ENCODE measurements at places on chromosomes 1 and 21. TPM values are rescaled to one million over a fixed set of nuclear protein-coding genes. Genes with fewer than 3 reads are reported as not detected.

- DNase-seq: no peak
Observed at GRCh38 chr1:76426606-76427005, 352.1 kb downstream of the ST6GALNAC3 start.

GRCh38 chr1:41623736-41624135 lies 139.3 kb upstream of the EDN2 start:
- DNase-seq: no peak

DNA sequence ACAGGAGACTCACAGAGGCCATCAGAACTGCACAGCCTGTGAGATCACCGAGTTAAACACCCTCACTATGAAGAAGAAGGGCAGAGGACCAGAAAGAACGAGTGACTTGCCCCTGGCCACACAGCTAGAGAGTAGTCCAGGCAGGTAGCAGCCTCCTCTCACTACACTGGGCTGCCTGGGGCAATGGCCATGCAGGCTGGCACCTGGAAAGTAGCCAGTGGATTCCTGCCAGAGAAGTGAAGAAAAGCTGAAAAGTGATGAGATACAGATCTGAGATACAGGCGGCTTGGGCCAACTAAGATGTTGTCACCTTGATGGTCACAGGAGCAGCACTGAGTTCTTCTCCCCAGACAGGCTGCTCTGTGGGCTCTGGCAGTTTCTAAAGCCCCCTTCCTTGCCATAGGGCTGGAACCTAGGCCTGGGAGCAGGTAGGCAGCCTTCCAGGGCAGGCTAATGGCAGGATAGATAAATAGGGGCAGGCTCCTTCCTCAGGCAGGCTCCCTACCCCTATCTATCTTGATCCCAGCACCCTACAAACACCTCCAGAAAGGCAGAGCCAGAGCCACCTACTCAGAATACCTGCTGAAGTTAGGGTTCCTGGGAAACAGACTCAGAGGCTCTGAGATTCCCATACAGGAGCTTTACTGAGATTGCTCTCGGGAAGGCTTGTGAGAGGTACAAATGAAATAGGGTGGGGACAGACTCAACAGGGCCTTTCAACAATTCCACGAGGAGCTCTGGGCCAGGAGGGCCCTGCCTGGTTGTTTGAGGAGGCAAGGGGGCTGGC lies 106.3 kb downstream of the BEND5 start:
- no peak for DNase-seq

- peak; percentile 90 for DNase-seq
Observed at GRCh38 chr1:116508984-116509980, 61.5 kb downstream of the CD58 start.

- DNase-seq: no peak
Observed at GRCh38 chr1:106957795-106958194, 98.7 kb upstream of the PRMT6 start.

GRCh38 chr1:29973406-29973805 lies 737.1 kb downstream of the PTPRU start:
- DNase-seq: no peak

GRCh38 chr1:235979716-235980333 lies 85.1 kb downstream of the NID1 start:
- no peak for DNase-seq

The BRWD1 gene
- total RNA-seq: 27.2 TPM

- no peak for DNase-seq
Observed at GRCh38 chr1:175188936-175189335, 3.6 kb downstream of the KIAA0040 start.

The FCER1G gene
- total RNA-seq: not detected

- DNase-seq: no peak
Observed at GRCh38 chr1:20328201-20328600, 37.5 kb downstream of the VWA5B1 start.

- no peak for DNase-seq
Observed at GRCh38 chr1:226523646-226524406, 24.7 kb upstream of the STUM start.

The MTF1 gene
- 2.1 TPM for total RNA-seq

GRCh38 chr21:15564907-15565306 lies 164.9 kb upstream of the USP25 start:
- DNase-seq: no peak

DNA sequence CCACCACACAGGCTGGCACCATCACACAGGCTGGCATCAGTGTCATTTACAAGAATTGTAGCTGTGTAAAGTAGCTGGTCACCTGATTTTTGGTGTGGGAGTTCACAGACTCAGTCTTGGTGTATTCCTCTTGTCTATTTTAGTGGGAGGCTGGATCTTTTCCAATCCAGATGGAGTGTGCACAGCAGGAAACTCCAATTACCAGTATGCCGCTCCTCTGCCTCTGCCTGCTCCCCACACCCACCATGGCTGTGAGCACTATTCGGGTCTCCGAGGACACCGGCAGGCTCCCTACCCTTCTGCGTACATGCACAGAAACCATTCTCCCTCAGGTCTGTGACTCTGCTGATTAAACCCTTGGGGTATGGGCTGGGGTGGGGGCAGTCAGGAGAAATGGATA lies 24.2 kb downstream of the TBX19 start:
- no peak for DNase-seq

The GBP2 gene
- total RNA-seq: 5.4 TPM

- DNase-seq: no peak
Observed at GRCh38 chr1:181040284-181040865, 6.6 kb downstream of the MR1 start.

GRCh38 chr1:9186082-9186859 lies 48.3 kb upstream of the H6PD start:
- DNase-seq: no peak

DNA sequence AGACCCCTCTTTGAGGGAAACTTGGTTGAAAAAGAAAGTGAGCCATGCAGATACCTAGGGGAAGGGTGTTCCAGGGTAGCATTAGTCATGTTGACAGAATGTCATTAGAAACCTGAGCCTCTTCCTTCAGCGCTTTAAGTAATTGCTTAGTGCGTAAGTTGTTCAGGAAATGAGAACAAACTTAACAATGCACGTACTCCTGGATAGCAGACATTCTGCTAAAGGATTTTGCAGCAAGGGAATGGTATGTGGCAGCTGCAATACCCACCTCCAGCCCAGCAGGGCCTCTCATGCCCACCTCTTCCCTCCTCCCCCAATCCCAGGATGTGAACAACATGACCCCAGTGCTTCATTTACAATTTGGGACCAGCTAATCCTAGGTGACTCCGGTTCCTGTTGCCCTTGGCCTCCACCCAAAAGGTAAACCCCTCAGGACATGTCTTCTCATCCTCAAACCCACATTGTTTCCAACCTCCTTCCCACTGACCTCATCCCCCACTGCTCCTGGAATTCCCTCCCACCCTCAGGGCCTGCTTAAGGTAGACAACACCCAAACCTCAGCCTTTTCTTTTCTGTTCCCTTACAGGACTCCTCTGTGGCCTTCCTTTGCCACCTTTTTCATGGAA lies 98.0 kb upstream of the BCAR3 start:
- peak; percentile 83 for DNase-seq

- DNase-seq: peak; percentile 64
Observed at GRCh38 chr1:212967801-212968200, 17.5 kb downstream of the VASH2 start.

The BECN2 gene
- total RNA-seq: not detected

The OR6K3 gene
- not detected for total RNA-seq

DNA sequence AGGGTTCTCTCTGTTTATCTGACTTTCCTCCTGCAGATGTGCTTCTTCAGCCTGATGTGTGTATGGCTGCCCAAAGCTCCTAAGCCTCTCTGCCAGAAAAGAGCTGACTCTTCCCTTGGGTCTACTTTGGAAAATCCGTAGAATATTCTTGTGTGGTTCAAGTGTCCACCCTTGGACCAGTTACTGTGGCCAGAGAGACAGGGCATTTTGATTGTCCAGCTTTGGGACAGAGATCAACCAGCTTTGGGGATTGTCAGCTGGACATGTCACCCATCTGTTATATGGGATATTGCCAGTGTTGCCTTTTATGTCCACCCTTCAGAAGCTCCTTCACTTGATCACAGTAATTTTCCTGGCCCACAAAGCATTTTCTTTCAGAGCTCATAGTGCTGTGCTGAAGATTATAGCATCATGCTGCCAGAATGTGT lies 126.2 kb upstream of the L1TD1 start:
- no peak for DNase-seq

GRCh38 chr1:119368554-119368953 lies at the start of gene HAO2:
Gene HAO2 (plus strand): TSS chr1:119368785. CDS start chr1:119381086, 12,301 bp downstream.
- DNase-seq: no peak

The DUSP23 gene
- total RNA-seq: 32.6 TPM

The KRTAP7-1 gene
- total RNA-seq: not detected

The DPM3 gene
- total RNA-seq: 50.7 TPM

- peak; percentile 69 for DNase-seq
Observed at GRCh38 chr1:241611063-241611462, 29.1 kb downstream of the CHML start.

DNA sequence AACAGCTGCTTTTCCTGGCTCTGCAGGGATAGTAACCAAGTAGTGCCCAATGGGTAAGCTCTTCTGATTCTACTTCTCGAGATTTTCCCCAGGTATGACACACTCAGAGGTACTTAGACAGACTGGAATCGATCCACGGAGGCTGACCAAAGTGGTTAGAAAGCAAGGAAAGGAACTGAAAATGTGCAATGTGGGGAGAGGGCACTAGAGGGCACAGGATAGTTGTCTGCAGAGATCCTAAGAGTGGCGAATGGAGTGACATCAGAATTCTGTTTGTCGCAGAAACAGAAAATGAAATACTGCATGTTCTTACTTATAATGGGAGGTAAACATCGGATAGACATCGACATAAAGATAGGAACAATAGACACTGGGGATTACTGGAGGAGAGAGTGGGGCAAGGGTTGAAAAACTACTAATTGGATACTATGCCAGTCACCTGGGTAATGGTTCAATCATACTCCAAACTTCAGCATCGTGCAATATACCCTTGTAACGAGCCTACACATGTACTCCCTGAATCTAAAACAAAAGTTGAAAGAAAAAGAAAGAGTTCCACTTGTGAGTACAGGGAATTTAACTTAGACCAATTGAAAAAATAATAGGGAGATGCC lies 23.3 kb downstream of the CYP2J2 start:
- DNase-seq: peak; percentile 29

- DNase-seq: peak; percentile 43
Observed at GRCh38 chr1:93328809-93329760, 16.6 kb upstream of the DR1 start.

- no peak for DNase-seq
Observed at GRCh38 chr21:19029816-19030215, 626.2 kb upstream of the TMPRSS15 start.

DNA sequence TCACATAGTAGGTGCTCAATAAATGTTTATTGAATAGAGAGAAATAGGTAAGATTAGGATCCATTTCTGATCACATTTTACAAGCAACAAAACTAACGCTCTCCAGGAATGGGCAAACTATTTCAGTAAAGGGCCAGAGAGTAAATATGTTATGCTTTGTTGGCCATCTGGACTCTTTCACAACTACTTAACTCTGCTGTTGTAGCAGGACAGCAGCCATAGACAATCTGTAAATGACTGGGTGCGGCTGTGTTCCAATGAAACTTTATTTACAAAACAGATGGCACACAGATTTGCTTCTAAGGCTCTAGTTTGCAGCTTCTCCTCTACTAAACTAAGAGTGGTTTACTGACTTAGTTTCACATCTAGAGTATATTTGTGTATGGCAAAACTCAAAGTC lies 83.0 kb upstream of the BACH1 start:
- peak; percentile 55 for DNase-seq

DNA sequence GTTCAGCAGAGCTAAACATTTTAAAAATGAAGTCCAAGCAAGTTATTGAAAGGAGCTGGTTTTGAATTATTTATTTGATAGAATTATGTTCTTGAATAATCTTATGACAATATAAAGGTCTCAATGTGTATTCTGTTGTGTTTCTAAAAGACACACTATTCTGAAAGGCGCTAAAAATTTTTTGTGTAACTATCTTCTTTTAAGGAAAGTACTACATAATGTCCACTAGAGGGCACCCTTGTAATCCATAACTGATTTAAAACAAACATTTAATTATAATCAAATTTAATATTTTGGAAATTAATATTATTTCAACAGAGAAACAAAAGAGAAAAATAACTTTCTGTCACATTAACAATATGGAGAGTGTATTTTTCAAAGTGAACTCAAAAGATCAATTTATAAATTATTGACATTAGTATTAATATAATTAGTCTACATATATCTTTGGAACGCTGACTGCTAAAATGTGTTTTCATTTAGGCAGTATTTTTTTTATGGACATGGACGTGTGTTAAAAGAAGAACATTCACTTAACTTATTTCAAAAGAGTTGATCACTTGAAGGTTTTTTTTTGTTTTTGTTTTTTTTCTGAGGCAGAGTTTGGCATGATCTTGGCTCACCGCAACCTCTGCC lies 248.4 kb downstream of the DENND1B start:
- peak; percentile 66 for DNase-seq

DNA sequence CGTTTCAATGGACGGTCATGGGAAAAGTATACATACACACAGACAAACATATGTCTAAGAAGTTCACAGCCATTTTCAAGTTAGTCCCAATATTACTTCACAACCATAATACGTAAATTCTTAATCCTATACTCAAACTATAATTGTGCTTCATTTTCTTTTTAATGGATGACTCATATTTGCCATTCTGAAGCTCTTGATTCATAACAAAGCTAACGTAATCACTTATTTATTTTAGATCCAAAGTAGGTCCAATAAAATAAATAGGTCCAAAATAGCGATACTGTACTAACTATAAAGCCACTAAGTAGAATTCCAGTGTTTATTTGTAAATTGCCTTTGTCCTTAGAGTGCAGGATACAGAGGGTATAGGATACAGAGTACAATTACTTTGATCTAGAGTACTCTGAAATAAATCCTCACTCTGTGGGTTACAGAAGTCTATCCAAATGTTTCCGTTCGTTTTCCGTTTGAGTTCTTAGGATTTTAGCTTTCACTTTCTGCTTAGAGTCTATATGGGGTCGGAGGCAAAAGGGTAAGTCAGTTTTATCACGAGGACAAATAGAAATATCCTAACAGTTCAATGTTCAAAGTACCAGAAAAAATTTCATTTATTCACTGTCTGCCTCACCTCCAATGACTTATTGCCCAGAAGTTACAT lies 8.8 kb upstream of the C1orf115 start:
- DNase-seq: peak; percentile 48

DNA sequence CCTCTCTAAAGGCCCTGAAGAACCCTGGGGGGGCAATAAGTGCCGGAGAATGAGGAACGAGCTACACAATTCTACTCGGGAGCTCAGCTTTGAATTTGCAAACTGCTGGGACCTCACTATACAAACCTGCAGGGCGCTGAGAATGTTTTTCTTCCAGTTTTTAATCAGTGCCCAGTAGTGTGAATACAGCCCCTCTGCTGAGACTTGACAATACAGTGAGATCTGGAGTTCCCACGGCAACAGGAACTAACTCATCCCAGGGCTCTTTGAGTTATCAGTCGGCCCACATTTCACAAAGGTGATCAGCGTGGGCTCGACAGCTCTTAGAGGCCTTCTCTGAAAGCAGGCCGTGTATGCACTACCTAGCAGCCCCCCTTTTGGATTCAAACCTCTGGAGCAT lies 41.7 kb downstream of the TMEM53 start:
- DNase-seq: peak; percentile 57

The TMOD4 gene
- total RNA-seq: not detected

- no peak for DNase-seq
Observed at GRCh38 chr1:41583658-41584547, 99.4 kb upstream of the EDN2 start.

GRCh38 chr1:100461222-100461621 lies 76.7 kb upstream of the GPR88 start:
- peak; percentile 26 for DNase-seq

GRCh38 chr1:80535466-80535865 lies 1265.3 kb upstream of the ADGRL2 start:
- DNase-seq: no peak

- DNase-seq: peak; percentile 98
Observed at GRCh38 chr1:223700942-223701637, 11.2 kb upstream of the CAPN2 start.

The RHOU gene
- total RNA-seq: 1.8 TPM

- DNase-seq: no peak
Observed at GRCh38 chr1:6832531-6833188, 47.4 kb downstream of the CAMTA1 start.

The UROD gene
- total RNA-seq: 111 TPM
